ENCODE measurements at places on chromosomes 4 and X.

DNA sequence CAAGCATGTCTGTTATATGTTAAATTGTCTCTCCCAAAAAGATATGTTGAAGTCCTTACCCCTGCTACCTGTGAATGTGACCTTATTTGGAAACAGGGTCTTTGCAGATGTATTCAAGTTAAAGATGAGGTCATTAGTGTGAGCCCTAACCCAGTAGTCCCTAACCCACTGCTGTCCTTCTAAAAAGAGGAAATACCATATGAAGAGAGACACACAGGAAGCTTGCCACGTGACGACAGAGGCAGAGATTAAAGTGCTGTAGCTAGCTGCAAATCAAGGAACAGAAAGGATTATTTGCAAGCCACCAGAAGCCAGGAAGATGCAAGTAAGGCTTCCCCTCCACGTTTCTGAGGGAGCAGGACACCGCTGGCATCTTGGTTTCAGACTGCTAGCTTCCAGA lies 150.1 kb downstream of the HNRNPD start:
- no peak for DNase-seq

DNA sequence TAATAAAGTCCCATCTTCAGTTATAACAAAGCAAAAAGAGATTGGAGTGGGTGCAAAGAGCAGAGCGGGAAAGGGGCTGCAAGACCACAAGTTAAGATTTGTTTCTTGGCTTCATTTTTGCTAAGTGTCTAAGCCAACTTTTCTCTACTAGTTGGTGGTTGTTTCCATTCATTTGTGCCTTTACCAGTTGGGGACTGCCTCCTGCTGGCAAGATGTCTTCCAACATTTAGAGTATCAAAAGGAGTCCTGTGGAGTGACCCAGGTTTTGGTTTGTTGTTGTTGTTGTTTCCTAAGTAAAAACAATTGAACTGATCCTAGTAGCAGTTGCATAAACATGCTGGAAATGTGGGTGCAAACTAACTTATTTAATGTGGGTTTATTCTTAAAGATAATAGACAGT lies 121.1 kb downstream of the SPATA18 start:
- no peak for DNase-seq

- DNase-seq = peak; percentile 99
Observed at GRCh38 chr4:173334085-173334890, at the start of gene HMGB2. Gene HMGB2 (minus strand): TSS chr4:173334358. CDS start chr4:173333649, 709 bp downstream.

- DNase-seq = no peak
Observed at GRCh38 chrX:109704563-109704962, 28.5 kb downstream of the ACSL4 start.

DNA sequence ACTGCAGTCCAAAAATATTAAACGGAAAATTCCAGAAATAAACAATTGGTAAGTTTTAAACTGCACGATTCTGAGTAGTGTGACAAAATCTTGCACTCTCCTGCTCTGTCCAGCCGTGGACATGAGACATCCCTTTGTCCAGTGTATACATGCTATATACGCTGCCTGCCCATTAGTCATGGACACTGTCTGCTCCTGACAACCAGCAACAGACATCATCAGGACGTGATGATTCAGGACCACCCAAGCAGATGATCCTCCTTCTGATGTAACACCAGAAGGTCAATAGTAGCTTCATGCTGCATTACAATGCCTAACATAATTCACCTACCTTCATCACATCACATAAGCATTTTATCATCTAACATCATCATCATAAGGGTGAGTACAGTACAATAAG lies 36.3 kb downstream of the ATRX start:
- no peak for DNase-seq

Data from stimulated activated CD4-positive, alpha-beta T cell treated with anti-CD3 and anti-CD28 coated beads, Interleukin-12 subunit alpha, Interleukin-12 subunit beta, amount 100 ng/mL, for 48 hours (primary cell).